ENCODE measurements at places on chromosomes 5 and 9.

DNA sequence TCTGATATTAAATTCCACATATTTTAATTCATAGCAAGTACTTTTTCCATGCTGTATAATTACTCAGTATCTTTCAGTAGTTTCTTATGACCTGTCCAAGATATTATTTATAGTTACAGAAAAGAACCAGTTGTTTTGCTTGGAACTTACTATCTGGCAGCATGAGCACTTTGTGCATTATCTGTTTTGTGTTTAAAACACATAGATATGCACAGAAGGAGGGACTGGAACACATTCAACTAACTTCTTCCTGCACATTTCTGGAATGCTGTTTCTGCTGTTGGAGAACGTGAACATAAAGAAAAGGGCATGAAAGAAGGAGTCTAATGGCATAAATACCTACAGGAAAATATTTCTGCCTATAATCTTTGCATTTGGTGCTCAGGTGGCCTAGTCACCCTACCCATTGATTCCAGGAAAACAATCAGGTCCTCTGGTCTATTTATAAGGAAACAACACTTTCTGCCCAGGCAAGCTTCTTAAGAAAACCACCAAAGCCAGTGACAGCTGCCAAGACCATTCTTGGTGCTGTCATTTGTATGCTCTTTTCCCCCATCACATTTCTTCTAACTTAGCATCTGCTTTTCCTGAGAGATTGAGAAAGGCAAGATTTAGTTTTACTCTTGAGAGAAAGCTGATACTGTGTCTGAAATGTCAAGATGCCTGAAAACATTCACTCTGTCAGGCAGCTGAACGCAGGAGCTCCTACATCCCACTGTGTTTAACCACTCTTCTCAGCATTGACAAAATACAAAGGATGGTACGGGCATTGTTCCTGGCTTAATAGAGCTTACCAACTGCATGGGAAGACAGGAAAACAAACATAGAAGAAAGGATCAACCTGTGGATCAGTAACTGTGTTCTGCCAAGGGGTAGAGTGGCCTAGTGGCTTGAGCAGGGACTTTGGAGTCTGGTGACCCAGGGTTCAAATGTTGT lies 40.3 kb downstream of the RAB3C start:
- no peak for DNase-seq

GRCh38 chr9:128828719-128829452 lies 708 bp downstream of the SPOUT1 start:
- no peak for DNase-seq

DNA sequence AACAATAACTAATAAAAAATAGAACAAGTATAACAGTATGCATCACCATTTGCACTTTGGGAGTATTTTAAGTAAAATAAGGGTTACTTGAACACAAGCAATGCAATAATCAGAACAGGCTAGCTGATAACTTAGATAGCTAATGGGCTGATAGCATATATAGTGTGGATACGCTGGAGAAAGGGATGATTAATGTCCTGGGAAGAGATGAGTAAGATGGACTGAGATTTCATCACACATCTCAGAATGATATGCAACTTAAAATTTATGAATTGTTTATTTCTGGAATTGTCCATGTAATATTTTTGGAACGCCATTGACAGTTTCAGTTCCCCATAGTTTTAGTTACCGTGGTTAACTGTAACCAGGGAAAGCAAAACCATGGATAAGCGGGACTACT lies 173.6 kb downstream of the ISL1 start:
- no peak for DNase-seq

DNA sequence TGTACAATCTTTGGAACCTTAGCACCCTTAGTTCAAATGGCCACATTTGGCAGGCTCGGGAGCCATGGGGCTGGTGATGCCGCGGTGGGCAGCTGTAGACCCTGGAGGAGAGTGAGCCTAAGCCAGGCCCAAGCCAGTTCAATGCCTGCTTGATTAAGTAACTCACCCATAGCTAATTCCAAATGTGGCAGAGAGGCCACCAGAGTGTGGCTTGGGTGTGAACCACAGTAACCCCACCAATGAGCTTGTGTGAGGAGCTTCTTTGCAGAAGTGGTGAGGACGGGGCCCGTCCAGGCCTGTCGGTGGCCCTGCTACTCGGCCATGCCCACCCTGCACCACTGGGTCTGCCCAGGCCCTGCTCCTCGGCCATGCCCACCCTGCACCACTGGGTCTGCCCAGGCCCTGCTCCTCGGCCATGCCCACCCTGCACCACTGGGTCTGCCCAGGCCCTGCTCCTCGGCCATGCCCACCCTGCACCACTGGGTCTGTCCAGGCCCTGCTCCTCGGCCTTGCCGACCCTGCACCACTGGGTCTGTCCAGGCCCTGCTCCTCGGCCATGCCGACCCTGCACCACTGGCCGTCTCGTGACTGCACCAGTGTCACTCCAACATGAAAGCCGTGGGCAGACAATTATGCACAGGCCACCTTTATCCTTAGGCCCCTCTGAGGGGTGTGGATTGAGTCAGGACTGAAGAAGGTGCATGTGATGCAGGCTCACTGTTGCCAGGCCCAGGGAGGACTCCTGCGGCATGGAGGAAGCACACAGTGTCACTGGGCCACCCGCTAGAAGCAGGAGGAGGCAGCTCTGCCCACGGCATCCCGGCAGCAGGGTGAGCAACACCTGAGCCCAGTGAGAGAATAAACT lies 75.4 kb downstream of the MRPL36 start:
- DNase-seq, result no peak

DNA sequence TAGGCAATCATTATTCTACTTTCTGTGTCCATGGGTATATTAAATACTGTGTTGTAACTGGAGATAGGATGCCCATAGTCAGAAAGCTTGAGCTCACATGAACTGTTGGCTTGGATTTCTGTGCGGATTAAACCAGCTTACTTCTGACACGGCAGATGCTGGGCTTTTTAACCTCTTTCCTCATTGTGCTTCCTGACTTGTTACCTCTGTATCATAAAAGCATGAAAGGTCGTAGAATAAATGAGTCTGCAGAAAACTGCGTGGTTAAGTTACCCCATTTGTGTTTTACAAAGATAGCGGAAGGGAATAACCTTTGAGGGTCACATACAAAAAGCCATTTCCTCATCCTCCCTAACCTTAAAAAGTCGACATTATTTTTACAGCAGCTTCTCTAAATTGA lies 199.5 kb upstream of the DMRT1 start:
- DNase-seq, result no peak

GRCh38 chr9:135701067-135701958 lies 672 bp upstream of the KCNT1 start:
- no peak for DNase-seq

- DNase-seq, result no peak
Measured at GRCh38 chr5:136332223-136333015, 32.9 kb downstream of the TRPC7 start.

DNA sequence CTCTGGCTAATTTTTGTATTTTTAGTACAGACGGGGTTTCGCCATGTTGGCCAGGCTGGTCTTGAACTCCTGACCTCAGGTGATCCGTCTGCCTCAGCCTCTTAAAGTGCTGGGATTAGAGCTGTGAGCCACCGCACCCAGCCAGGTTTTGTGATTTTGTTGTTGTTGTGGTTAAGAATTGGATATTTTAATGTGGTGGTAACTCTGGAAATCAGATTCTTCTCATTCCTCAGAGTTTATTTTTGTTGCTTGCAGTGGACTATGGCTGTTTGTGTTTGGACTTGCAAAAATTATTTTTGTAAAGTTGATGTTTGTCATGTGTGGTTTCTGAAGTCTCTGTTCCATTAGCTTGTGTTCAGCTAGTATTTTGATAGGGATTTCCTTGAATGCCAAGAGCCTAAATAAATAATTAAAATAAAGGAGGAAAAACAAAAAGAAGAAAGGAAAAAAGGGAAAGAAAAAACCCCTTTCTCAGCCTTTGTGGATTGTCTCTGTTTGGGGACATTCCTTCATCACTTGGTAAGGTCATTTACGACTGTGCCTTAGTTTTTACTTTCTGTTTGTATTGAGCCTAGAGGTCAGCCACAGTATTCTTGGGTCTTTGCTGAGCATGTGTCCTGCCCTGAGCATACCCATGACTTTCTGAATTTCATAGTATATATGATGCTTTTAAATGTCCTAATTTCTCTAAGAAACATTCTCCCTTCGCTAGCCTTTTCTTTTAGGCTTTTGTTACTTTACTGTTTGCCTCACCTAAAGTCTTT lies 37.3 kb downstream of the PBX3 start:
- DNase-seq, result no peak

- no peak for DNase-seq
Measured at GRCh38 chr9:105043370-105043936, 115.5 kb upstream of the ABCA1 start.

DNA sequence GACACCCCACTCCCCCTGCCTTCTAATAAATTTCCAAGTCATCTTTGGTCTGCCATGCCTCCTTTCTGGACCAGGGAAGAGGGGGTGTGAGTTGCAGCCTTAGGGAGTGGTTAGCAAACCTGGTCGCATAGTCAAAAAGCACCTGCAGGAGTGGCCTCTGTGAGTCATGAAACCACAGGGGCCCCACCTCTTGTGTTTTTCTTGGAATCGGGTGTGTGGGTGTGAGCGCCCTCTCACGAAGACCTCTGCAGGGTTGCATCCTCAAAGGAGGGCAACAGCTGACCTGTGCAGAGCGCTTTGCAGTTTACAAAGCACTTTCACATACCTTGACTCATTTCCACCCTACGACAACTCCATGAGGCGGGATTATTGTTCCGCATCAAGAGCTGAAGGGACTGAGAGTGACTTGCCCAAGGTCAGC lies 36.8 kb upstream of the TEX48 start:
- no peak for DNase-seq

DNA sequence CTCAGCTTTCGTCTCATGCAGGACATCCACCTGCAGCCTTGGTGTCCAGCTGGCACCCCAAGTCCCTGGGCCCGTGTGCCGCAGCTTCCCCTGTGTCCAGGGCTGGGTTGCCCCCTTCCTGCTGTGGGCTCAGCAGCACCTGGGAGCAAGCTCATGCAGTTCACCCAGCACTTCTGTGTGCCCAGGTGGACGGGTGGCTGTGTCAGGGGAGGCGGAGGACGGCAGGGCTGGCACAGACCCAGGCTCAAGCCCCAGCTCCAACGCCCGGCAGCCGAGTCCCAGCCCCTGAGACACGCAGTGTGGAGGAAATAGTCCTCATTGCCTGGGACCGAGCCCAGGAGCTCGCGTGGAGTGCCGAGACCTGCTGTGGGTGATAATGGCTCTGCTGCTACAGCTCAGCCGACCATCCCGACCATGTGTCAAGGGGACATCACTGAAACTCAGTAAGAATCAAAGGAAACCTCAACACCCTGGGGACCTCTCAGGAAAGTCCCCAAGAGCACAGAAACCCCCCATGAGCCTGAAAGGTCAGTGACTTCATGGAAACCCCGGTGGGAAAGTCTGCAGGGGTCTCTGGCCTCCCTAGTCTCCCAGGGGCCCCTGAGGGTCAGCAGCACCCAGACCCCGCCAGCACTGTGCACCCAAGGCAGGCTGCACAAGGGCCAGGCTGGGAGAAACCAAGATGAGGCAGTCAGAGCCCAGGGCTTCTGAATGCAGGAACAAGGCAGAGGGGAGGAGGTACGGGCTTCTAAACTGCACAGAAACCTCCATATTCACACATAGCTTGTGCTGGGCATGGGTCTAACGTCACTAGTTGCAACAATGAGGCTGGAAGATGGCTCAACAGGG lies 38.8 kb downstream of the LPCAT1 start:
- DNase-seq, result no peak

- DNase-seq, result no peak
Measured at GRCh38 chr5:139898981-139899380, 103.4 kb downstream of the PSD2 start.

DNA sequence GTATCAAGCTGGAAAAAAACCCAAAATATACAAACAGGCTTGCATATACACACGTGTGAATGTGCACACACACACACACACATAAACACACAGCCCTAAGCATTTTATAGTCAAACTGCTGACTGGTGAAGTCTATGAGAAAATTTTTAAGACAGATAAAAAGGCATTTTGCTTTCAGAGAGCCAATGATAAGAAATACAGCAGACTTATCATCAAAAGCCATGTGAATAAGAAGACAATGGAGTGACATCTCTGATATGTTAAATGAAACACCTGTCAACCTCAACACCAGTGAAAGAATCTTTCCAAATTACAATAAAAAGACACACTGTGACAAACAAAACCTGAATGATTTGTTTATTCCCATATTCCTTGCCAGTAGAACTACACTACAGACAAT lies 233.3 kb downstream of the CDH9 start:
- DNase-seq, result no peak

DNA sequence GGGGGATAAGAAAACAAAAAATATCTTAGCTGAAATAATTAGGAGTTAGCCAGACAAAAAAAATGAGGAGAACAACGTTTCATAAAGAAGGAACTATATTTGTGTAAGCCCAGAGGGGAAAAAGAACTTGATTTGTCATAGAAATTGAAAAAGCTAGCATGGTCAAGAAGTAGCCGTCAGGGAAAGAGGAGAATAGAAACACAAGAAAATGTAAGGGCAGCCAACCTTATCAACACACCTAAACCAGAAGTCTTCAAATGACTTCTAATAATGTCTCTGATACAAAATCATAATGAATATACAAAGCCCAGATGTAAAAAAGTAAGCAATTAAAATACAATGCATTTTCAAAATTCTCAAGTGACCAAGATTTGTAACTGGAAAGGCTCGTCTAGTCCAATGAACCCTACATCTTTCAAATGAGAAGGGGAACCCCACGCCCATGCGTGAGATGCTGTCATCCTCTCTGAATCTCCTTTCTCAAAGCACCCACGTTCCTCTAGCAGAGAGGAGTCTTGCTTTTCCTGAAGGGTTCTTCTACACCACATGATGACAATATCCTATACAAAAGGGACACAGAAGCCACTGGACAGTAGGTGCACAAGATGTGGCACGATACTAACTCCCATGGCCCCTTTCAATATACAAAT lies 103.7 kb downstream of the ARL15 start:
- no peak for DNase-seq

DNA sequence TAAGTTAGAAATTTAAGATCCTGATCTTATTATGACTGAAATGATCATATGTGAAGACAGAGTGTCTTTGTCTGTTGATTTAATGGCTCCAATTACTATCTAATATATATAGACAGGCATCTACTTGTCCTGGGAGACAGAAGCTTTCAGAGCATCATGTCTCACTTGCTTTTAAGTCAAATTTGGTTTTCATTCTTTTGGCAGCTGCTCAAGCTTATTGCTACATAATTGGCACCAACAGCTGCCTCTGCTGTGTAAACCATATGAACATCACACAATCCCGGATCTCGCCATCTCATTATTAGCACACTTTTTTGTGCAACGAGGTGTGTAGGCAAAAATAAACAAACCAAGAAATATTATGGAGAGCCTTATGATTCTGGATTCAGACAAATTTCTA lies 1717.9 kb downstream of the EFNA5 start:
- peak; percentile 80 for DNase-seq

Measured in NCI-H2171 (cell line).